ENCODE measurements at places on chromosomes 4 and X.

GRCh38 chrX:27746516-27746915 is 61.3 kb upstream of the MAGEB10 start:
- DNase-seq = no peak

DNA sequence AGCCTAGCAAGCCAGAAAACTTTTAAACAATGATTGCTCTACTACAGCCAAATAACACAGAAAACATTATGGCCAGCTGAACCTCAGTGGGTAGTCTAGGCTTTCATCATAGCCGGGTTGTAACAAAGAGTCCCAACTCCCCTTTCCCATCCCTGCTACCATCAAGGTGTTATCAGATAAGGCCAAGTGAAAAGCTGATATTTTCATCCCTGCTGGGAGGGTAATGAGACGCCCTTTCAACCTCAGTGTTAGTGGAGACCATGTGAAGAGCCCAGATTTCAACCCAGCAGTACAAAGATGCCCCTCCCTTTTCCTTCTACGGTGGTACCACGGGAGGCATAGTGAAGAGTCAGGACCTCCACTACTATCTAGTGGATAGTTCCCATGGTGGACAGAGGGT is 433.7 kb downstream of the GPM6A start:
- DNase-seq = no peak

- DNase-seq = no peak
Measured at GRCh38 chr4:176261481-176261880, 7.5 kb downstream of the ASB5 start.

DNA sequence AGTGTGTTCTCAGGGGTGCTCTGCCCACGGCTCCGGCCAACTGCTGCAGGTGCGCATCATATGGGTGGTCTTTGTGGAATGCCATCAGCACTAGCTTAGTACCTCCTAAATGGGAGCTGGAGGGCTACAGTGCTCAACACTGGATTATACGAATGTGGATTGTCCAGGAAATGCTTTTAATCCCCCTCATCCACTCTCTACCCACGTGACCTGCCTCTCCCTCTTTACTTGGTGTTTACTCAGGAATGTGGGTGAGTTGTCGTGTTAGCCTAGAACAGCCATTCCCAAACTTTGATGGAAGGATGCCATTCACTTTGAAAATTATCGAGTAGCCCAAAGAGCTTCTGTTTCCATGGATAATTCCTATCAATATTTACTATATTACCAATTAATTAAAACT is 150.8 kb downstream of the PTTG2 start:
- DNase-seq = no peak

- peak; percentile 33 for DNase-seq
Measured at GRCh38 chr4:37970702-37971101, 10.5 kb downstream of the PTTG2 start.

GRCh38 chr4:80263541-80264351 is 2.7 kb upstream of the FGF5 start:
- no peak for DNase-seq

DNA sequence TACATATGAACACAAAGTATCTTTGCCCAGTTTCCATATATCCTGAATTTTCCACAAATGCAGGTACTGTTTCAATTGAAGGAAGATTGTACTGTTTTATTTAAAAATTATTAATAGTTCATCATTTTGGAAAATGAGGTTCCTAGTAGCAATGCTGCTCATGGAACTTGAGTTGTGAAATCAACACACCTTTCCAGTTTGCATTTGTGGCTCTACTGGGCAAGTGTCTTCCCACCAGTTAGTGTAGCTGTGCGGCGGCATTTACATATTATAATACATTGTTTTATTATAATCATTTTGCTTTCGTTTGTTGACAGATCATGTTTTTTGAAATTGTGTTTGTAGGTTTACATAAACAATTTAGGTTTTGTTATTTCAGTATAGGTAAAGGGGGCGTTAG is 2.0 kb upstream of the DDX3X start:
- no peak for DNase-seq

DNA sequence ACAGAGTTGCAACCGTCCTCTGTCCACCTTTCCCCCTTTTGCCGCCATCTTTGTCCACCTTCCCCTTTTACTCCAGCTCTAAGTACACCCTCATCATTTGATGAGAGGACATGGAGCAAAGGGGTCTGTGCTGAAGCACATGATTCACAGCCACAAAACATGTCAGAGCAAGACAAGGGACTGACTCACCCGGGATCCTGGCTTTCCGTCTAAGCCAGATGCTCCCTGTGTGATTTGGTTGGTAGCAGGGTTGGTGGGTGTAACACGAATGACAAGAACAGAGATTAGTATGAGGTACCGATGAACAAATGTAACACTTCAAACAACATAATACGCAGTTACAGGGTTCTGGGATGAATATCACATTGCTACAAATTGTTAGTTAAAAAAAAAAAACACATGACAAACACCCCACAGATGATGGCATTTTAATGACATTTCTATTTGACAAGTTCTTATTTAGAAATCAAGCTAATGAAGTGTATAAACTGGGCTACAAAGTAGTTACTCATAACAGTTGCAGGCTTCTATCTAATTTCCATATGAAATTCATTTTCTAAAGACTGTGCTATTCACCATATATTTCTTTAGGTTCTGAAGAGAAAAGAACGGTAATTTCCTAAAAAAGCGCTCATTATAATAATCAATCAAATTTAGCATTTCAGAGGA is 71.4 kb upstream of the ETNPPL start:
- DNase-seq = no peak

GRCh38 chr4:41394481-41394894 is 137.8 kb downstream of the UCHL1 start:
- DNase-seq = no peak

- DNase-seq = no peak
Measured at GRCh38 chr4:108611365-108611764, 9.0 kb upstream of the RPL34 start.

DNA sequence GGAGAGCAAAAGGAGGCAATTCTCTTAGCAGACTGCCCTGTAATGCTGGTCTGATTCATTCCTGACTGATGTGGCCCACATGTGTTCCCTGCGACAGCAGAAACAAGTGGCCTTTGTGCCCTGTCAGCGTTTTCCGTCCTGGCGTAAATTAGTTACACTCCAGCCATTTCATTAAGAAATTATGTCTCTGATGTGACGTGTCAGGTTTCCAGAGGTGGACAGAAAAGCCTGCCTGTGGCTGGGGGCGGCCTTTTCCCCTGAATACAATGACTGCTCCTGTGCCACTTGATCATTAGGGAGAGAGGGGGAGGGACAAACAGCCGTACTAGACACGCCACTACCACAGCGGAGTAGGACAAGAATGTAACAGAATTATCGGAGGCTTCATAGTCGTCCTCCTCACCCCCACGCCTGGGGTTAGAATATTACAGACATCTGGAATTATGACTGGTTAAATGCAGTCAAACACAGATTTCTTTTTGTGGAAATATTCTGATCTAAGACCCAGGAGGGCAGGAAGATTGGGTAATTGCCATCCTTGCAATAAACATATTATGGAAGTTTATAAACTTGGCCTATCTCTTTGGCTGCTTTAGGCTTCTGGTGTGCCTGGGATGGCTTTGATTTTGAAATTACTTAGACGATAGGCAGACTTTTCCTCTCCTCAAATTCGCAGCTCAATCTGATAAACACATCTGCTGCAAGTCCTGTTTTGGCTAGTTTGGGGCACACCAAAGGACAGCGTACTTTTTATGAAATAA is 146.2 kb upstream of the BCOR start:
- DNase-seq = no peak

GRCh38 chr4:26261405-26261804 is 59.4 kb upstream of the RBPJ start:
- DNase-seq = no peak

- DNase-seq = no peak
Measured at GRCh38 chrX:135982860-135983259, 2.4 kb upstream of the SLC9A6 start.

GRCh38 chr4:183356173-183356830 is 34.1 kb upstream of the CLDN24 start:
- DNase-seq = no peak

GRCh38 chr4:125123570-125124109 is 191.1 kb upstream of the FAT4 start:
- DNase-seq = no peak

DNA sequence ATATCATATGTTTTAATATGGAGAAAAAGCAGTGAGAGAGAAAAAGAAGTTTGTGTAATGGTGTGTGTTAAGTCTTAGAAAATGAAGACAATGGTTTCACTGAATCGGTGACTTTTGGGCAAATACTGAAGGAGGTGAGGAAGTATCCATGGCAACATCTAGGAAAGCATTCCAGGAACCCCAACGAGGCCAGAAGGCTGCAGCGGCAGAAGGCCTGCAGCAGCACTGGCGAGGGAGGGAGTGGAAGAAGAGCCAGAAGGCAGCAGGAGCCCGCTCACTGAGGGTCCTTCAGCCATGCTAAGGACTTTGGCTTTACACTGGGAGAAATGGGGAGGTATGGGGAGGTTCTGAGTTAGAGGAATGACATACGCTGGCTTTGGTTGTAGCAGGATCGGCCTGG is 26.8 kb downstream of the COQ2 start:
- no peak for DNase-seq

DNA sequence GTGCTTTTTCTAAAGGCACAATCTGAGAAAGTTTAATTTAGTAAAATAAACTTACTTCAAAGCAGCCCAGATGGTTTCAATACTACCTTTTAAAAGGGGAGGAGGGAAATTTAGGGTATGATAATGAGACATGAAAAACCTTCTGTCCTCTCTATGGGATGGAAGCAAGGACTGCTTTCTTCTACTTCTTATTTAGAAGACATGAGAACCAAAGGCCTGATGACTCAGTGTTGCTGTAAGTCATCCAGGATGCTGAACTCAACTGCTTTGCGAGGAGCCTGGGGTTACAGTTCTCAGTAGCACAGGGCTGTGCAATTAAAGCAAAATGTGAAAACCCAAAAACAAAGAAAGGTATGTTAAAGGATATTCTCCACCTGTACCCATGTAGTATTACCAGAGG is 140.8 kb upstream of the EDNRA start:
- DNase-seq = no peak

- DNase-seq = no peak
Measured at GRCh38 chr4:110268352-110268751, 69.9 kb upstream of the ELOVL6 start.

- DNase-seq = no peak
Measured at GRCh38 chrX:110293658-110294057, 24.2 kb downstream of the AMMECR1 start.

DNA sequence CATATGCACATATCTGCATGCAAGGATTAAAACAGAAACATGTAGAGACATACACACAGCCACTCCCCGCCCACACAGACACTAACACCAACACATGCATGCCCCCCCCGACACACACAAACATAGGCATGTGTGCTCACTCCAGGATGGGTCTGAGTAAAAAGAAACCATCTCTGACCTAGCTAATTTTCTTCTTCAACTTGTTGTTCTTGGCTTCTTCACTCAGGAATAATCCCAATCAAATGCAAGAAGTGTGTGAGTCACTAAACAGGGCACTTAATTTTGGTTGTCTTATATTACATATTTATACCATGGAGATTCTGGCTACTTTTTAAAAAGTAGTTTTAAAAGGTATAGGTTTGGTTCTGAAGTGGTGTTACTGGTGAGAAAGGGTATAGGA is 28.3 kb downstream of the ENOX2 start:
- no peak for DNase-seq

DNA sequence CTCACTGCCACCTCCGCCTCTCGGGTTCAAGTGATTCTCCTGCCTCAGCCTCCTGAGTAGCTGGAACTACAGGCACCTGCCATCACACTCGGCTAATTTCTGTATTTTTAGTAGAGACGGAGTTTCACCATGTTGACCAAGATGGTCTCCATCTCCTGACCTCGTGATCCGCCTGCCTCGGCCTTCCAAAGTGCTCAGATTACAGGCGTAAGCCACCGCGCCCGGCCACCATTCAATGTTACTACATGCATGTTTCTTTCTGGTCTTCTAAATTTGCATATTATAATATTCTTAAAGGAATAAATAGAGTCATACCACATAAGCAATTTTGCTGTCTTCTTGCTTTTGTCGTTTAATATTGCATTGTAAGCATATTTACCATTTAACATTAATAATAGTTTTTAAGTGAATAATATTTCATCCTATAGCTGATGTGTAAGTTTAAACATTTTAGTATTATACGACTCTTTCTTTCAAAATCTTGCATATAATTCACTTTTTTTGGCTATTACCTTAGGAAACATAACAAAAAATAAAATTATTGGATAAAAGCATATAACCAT is 1270.4 kb downstream of the ADGRL3 start:
- DNase-seq = no peak

DNA sequence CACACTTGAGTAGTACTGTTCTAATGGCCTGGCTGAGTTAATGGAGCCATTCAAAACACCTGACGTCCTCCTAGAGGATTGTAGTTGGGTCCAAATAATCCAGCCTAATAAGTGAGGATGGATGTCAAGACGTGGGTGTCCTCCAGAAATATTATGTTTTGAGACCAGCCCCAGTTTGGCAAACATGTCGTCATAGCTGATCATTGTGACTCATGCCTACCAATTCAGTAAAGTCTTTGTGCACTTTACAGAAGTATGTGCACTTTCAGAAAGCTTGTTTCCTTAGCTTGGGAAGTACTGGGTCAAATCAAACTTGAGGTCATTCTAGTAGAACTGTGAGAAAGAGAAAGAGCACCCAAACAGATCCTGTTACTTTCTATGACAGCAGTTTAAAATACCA is 37.6 kb upstream of the GLRA2 start:
- no peak for DNase-seq

DNA sequence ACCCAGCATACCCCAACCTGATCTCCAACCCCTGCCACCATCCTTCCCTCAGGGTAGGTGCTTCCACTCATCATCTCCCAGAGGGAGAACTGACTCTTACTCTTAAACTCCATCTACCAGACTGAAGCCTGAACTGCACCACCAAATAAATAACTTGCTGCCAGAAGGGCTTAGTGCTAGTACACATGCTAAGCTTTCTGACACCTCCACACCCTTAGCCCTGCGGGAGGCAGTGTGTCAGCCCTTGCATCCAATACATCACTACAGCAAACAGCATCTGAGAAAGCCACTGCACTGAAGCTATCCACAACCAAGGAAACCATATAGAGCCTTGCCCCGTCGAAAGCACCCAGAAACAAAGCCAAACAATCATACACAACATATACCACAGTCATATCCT is 68.6 kb upstream of the MCF2 start:
- no peak for DNase-seq
